ENCODE measurements at places on chromosomes 1 and 21.

- H3K27ac ChIP-seq, result no peak overlapping the region
- H3K36me3 ChIP-seq, result no peaks in the 10 kb centered on the region
- no peak for DNase-seq
- no peak overlapping the region for H3K4me3 ChIP-seq
These were observed 56.1 kb downstream of the HMCN1 start for GRCh38 chr1:185790194-185790735.

- DNase-seq, result no peak
- no peak overlapping the region for H3K4me3 ChIP-seq
- peaks cover 49% of the 10 kb centered on the region for H3K27me3 ChIP-seq
- no peaks in the 10 kb centered on the region for H3K4me1 ChIP-seq
These were observed 14.9 kb upstream of the IER5 start for GRCh38 chr1:181073638-181074037.

DNA sequence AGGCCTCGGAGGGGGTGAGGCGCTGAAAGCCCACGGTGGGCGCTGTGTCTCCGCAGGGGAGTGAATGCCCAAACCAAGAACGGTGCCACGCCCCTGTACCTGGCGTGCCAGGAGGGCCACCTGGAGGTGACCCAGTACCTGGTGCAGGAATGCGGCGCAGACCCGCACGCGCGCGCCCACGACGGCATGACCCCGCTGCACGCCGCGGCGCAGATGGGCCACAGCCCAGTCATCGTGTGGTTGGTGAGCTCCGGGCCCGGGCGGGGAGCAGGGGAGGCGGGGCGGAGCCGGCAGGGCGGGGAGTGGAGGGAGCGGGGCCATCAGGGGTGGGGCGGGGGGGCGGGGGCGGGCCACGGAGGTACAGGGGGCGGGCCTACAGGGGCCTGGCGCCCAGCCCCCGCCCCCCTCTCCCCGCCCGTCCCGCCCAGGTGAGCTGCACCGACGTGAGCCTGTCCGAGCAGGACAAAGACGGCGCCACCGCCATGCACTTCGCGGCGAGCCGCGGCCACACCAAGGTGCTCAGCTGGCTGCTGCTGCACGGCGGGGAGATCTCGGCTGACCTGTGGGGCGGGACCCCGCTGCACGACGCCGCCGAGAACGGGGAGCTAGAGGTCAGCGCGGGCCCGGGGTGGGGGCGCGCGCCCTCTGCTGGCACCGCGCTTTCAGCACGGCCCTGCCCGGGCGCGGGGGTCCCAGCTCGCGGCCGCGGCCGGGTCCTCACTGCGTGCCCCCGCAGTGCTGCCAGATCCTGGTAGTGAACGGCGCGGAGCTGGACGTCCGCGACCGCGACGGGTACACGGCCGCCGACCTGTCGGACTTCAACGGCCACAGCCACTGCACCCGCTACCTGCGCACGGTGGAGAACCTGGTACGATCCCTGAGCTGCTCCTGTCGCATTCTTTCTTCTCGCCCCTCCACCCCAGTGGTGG is 15.9 kb downstream of the ESPN start:
- H3K36me3 ChIP-seq, result no peaks in the 10 kb centered on the region
- peak; percentile 86 for DNase-seq
- peak overlapping the region; percentile 6 for H3K4me3 ChIP-seq
- H3K27ac ChIP-seq, result no peak overlapping the region
- peaks cover 8% of the 10 kb centered on the region for H3K4me1 ChIP-seq

DNA sequence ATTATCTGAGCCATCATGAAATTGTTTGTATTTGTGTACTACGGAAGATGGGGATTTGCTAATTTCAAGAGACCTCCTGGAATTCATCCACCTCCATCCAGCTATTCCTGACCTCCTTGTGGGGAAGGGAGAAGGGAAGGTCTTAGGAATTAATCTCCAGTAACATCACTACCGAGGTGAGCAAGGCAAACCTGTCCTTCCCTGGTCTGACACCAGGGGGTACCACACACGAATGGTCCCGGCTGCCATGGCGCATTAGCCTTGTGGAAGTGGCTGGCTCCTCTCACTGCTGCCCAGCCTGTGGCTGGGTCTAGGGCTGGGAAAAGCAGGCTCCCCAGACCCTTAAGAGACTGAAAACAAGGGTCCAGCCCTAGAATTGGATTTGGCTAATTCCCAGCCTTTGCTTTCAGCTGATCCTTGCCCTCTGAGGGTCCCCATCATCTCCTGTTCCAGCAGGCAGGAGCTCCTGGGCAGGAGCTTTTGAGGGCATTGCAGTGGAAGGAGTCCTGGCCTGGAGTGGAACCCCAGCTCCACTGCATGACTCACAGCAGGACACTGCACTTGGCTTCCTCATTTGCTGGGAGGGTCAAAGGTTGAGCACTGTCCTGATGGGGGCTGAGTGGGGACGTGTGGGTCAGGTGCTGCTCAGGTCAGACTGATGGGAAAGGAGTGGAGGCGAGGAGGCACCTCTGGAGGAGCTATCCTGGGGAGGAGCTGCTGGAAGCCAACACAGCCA is 34.8 kb downstream of the RIMS3 start:
- no peak overlapping the region for H3K4me3 ChIP-seq
- H3K4me1 ChIP-seq, result peaks cover 30% of the 10 kb centered on the region
- peak; percentile 40 for DNase-seq

DNA sequence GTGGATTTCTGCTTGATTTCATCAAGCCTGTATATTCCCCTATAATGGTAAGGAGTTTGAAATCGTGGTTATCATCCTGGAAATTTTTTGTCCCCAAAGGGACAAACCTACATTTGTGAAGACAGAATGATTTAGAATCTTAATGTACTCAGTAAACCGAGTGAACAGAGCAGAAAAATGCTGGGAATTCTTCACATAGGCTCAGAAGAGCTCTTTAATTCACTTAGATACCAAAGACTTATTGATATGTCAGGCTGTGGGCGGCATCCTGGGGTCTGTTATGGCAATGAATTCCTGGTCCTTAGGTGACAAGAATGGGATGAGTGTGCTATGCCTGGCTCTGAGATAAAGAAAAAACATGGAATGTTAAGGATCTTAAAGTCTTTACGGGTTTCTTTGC is 74.9 kb downstream of the ROR1 start:
- no peak for DNase-seq
- no peaks in the 10 kb centered on the region for H3K36me3 ChIP-seq
- no peaks in the 10 kb centered on the region for H3K4me1 ChIP-seq
- peaks cover 7% of the 10 kb centered on the region for H3K27me3 ChIP-seq

DNA sequence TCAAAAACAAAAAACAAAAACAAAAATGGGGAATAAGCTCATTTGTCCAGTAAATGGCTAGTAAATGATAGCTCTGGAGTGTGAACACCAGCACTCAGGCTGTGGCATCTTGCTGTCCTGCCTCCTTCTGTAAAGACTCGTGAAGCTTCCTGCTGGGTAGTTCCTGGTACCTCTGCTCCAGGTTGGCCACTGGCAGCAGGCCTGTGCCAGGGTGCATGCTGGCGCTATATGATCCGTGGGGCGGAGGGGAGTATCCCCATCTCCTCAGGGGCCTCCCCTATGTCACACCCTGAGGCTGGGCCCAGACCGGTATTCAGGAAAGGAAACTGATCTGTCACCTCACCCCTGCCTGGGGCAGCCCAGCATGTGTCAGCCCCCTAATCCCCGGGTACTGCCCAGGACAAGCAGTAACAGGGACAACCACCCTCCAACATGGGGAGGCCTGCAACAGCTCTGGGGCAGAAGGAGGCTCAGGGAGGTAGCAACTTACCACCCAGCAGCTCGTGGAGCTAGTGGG is 14.1 kb downstream of the ALPL start:
- DNase-seq, result no peak
- no peak overlapping the region for H3K27ac ChIP-seq
- no peak overlapping the region for H3K4me3 ChIP-seq
- peaks cover 11% of the 10 kb centered on the region for H3K27me3 ChIP-seq
- no peaks in the 10 kb centered on the region for H3K4me1 ChIP-seq

DNA sequence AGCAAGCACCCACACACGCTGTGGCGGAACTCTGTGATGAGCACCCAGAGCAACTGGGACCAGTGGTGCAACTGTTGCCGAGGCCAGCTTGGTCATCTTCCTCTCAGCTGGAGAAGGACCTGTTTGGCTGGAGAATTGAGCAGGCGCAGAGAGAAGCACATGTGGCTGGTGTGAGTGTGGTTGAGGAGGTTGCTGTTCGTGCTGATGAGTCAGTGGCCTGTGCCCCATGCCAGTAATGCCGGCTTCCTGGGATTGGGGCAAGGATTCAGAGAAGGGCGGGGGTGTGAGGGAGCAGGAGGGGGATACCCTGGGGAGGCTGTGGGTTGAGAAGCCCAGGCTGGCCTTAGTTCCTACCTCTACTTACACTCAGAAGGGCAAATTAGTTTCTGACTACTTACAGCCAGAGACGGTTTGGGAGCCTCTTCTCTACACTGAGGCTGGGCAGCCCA is 57.5 kb upstream of the EPS8L3 start:
- no peak for DNase-seq
- no peak overlapping the region for H3K4me3 ChIP-seq
- peaks cover 20% of the 10 kb centered on the region for H3K4me1 ChIP-seq
- no peak overlapping the region for H3K27ac ChIP-seq
- peaks cover 10% of the 10 kb centered on the region for H3K27me3 ChIP-seq
- no peaks in the 10 kb centered on the region for H3K36me3 ChIP-seq

GRCh38 chr1:61921435-61921834 is 179.2 kb downstream of the PATJ start:
- H3K4me3 ChIP-seq, result no peak overlapping the region
- DNase-seq, result no peak
- no peak overlapping the region for H3K27ac ChIP-seq
- H3K27me3 ChIP-seq, result no peaks in the 10 kb centered on the region
- H3K4me1 ChIP-seq, result no peaks in the 10 kb centered on the region

DNA sequence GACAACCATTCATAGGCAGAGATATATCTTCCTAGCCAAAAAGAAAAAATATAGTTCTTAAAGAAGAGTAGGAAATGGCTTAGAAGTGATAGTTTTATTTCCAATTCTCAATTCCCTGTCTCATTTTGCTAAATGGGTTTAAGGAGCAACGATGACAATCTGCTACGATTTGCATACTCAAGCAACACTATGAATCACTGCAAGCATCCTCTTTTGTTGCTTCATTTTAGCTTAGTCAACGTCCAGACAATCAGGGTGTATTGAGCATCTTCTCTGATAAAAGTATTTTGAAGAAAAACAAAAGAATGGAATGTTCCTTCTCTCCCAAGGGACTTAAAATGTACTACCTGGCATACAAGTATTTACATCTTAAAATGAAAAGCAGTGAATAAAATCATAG is 80.6 kb downstream of the RGS7 start:
- H3K27ac ChIP-seq, result no peak overlapping the region
- H3K36me3 ChIP-seq, result no peaks in the 10 kb centered on the region
- DNase-seq, result no peak
- H3K4me3 ChIP-seq, result no peak overlapping the region
- H3K4me1 ChIP-seq, result no peaks in the 10 kb centered on the region

GRCh38 chr21:33117101-33117888 is 47.4 kb downstream of the OLIG1 start:
- H3K27me3 ChIP-seq, result peaks cover 48% of the 10 kb centered on the region
- H3K4me3 ChIP-seq, result no peak overlapping the region
- DNase-seq, result no peak
- peaks cover 23% of the 10 kb centered on the region for H3K4me1 ChIP-seq
- no peaks in the 10 kb centered on the region for H3K36me3 ChIP-seq

DNA sequence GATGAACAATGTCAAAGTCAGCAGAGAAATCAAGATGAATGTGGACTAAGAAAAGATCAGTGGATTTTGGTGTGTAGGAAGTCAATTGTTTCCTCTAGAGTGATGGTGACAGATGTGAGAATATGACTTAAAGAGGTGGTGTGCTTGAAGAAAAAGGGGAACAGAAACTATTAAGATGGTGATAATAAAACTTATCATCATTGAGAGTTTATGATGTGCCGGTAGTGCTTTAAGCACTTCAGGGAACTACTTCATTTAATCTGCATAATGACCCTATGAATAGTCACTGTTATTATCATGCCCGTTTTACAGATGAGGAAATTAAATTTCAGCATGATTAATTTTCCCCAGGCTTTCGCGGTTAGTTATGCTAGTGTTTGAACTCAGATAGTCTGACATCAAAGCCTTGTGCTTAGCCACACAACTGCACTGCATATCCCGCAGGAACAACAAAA is 246.9 kb upstream of the LRRC7 start:
- no peaks in the 10 kb centered on the region for H3K27me3 ChIP-seq
- no peak overlapping the region for H3K27ac ChIP-seq
- no peak overlapping the region for H3K4me3 ChIP-seq
- no peaks in the 10 kb centered on the region for H3K4me1 ChIP-seq
- H3K36me3 ChIP-seq, result no peaks in the 10 kb centered on the region

DNA sequence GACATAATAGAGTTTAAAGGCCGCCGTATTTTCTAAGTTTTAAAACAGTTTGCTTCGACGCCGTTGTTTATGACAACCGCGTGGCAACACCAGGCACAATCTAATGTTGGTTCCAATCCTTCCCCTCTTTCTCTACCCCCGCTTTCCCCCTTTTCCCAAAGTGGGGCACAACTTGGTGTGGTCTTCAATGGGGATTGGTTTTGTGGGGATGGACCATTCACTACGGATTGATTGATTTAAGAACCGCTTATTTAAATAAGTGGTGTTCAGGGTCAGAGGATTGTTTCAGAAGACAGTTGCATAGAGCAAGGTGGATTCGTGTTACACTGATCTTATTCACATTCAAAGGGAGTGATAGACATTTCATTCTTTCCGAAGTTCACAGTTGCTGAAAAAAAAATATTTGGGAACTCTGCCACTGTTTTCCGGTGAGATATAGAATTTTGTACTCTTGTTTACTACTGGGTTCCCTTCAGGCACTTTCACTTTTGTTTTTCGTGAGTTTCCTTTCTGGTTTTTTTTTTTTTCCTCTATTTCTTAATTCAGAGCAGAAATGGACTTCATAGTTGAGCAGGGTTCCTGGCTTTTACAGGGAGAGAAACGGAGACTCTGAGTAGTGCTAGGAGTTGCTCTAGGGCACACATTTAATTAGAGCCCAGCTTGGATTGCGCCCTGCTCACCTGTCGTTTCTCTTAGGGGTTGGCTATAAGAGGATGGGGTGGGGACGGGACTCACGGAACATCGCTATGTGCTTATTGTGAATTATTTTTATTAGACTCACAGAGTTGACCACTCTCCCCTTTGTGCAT is 79.6 kb upstream of the AK4 start:
- peaks cover 24% of the 10 kb centered on the region for H3K27me3 ChIP-seq
- peak; percentile 40 for DNase-seq
- H3K27ac ChIP-seq, result peak overlapping the region; percentile 92
- H3K36me3 ChIP-seq, result no peaks in the 10 kb centered on the region

GRCh38 chr1:5220821-5221220 is 566.4 kb downstream of the AJAP1 start:
- no peak overlapping the region for H3K4me3 ChIP-seq
- no peaks in the 10 kb centered on the region for H3K4me1 ChIP-seq
- H3K27ac ChIP-seq, result no peak overlapping the region

GRCh38 chr21:27426196-27426595 is 459.3 kb upstream of the ADAMTS5 start:
- H3K4me3 ChIP-seq, result no peak overlapping the region
- H3K4me1 ChIP-seq, result no peaks in the 10 kb centered on the region
- H3K27me3 ChIP-seq, result no peaks in the 10 kb centered on the region
- H3K36me3 ChIP-seq, result no peaks in the 10 kb centered on the region

GRCh38 chr1:201125019-201125418 is 2.0 kb downstream of the ASCL5 start:
- no peak for DNase-seq
- H3K36me3 ChIP-seq, result no peaks in the 10 kb centered on the region
- no peaks in the 10 kb centered on the region for H3K4me1 ChIP-seq
- no peak overlapping the region for H3K4me3 ChIP-seq

- no peak for DNase-seq
- no peaks in the 10 kb centered on the region for H3K36me3 ChIP-seq
- no peaks in the 10 kb centered on the region for H3K4me1 ChIP-seq
- peaks cover 7% of the 10 kb centered on the region for H3K27me3 ChIP-seq
- H3K27ac ChIP-seq, result no peak overlapping the region
- no peak overlapping the region for H3K4me3 ChIP-seq
These were observed 58.3 kb downstream of the ERG start for GRCh38 chr21:38439957-38440356.

Measured in activated naive CD4-positive, alpha-beta T cell treated with anti-CD3 and anti-CD28 coated beads, Interleukin-2, amount 10 ng/mL, durations not matched to agents 7 days and 5 days (primary cell).